Hematopoietic multipotent progenitor cell (in vitro differentiated cells): ENCODE measurements at places on chromosomes 12 and 14.

DNA sequence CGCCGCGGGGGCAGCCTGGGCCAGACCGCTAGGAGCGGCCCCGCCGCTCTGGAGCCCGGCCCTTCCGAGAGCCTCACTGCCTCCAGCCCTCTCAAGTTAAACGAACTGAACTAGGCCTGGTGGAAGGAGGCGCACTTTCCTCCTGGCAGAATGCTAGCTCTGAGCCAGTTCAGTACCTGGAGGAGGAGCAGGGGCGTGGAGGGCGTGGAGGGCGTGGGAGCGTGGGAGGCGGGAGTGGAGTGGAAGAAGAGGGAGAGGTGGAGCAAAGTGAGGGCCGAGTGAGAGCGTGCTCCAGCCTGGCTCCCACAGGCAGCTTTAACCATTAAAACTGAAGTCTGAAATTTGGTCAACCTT lies 5.3 kb downstream of the LTB4R start:
- no peak for DNase-seq

DNA sequence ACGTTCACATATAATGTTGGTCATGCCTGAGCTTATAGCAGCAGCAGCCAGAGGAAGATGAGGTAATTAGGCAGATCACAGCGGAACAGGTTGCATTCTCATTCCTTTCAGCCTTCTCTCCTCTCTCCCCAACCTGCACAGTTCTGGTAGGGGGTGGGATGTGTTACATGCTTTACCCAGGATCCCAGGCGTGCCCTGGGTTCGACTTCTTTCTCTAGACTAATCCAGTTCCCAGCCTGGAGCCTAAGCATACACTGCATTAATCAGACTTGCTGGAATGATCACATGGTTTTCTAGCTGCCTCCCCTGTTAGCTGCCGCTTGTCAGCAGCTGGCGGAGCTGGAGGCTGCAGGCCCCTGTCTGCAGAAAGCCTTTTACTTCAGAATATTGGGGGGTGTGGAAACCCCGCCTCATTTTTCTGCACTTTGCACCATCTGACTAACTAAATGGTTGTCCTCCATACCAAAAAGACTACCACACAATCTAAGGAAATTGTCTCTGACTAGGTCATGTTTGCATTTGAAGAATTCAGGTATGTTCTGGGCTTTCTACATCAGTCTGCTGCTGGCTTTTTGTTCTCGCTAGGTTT lies 46.0 kb upstream of the EVL start:
- DNase-seq, result no peak

DNA sequence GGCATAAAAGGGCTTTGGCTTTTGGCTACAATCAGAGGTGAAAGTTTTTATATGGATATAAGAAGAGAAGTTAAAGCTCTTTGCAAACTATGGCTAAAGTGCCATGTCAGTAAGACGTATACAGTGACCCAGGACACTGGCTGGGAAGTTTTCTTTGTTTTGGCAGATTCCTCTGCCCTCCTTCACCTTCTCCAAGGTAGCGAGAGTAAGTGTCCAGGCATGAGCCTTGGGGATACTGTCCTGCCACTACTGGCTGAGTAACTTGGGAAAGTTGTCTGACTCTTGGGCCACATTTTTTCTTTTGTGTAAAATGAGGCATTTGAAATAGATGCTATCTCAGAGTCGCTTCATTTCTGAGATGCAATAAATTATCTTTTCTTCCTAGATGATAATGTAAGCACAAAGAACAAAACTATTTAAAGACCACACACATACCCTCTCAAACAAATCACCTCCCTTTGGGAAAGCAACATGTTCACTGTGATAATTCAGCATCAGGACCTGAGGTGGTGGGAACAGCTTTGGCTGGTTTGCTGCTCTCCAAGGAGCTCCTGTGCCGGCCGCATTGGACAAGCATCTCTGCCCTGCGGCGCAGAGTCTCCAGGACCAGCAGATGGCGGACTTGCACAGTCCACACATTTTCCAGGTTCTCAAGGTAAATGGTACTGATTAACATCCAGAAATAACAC lies 106.3 kb downstream of the PTCSC3 start:
- DNase-seq, result peak; percentile 44

DNA sequence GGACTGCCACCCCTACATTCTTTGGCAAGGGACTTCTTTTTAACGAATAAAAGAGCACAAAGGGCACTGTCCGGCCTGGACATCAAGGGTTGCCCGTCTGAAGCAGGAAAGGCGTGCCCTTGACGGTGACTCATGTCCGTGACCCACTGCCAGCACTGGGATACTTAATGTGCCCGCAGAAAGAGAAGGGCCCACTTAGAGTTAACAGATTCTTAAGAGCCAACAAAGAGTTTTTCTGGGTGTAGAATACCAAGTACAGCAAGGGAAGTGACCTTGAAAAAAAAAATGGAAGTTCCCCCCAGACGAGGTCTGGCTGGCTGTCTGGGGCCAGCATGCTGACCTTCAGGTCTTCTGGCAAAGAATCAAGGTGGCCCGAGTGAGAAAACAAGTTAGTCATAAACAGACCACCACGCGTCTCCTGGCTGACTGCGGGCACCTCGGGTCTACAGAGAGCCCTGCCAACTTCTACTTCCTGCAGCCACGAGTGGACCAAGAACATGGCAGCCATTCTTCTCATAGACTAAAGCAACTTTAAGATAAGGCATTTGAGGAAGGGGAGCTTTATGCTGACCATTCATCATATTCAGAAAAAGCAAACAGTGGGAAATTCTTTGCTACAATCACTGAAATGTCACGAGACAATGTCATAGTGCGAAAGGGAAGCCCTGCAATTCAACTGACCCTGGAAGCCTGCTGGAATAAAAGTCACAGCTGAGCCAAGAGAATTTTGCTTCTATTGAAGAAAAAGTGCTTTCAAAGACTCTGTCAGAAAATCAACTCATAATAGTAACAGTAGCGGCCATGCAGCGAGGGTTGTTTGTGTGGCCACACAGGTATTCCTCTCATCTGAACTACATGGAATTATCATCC lies 10.5 kb upstream of the SELPLG start:
- no peak for DNase-seq

GRCh38 chr12:64995816-64996215 lies 125.3 kb downstream of the WIF1 start:
- no peak for DNase-seq

DNA sequence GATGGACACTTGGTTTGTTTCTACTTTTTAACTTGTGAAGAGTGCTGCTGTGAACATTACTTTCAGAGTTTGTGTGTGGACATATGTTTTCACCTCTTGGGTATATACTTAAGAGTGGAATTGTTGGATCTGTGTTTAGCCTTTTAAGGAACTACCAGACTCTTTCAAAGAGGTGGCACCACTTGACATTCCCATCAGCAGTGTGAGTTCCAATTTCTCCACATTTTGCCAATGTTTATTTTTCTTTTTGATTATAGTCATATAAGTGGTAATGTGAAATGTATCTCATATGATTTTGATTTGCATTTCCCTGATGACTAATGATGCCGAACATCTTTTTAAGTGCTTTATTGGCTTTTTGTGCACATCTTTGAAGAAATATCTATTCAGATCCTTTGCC lies 44.8 kb downstream of the ARHGAP5 start:
- DNase-seq, result no peak

GRCh38 chr12:53974084-53975063 lies at the start of gene HOTAIR:
Gene HOTAIR (minus strand): TSS chr12:53974954.
- DNase-seq, result no peak

DNA sequence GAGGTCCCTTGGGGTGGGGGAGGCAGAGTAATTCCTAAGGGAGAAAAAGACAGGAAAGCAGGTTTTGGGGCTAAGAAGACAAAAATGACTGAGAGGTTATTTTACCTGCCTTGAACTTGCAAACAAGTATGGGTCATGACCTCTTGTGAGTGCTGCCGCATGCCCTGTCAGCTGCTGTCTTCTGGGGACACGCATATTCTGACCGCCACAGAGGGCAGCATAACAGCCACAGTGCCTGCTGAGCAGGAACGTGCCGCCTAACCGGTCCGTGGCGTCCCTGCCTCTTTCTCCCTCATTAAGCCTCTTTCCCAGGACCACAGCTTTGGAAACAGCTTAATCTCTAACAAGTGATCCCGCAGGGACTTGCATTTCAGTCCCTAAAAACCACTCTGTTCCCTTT lies 51.3 kb upstream of the KCNA1 start:
- DNase-seq, result no peak

- DNase-seq, result no peak
Observed at GRCh38 chr12:99686142-99686541, 38.6 kb downstream of the GARIN6 start.

- peak; percentile 57 for DNase-seq
Observed at GRCh38 chr12:30753233-30753632, 1.5 kb downstream of the CAPRIN2 start.

DNA sequence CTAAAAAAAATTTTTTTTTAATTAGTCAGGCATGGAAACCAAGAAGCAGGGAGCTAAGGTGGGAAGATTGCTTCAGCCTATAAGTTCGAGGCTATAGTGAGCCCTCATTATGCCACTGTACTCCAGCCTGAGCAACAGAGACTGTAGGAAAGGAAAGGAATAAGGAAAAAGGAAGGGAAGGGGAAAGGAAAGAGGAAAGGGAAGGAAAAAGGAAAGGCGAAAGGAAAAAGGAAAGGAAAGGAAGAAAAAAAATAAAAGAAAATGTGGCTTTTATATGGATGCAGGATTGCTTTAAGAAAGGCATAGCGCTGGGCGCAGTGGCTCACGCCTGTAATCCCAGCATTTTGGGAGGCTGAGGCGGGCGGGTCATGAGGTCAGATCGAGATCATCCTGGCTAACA lies 70.4 kb downstream of the R3HDM2 start:
- no peak for DNase-seq

DNA sequence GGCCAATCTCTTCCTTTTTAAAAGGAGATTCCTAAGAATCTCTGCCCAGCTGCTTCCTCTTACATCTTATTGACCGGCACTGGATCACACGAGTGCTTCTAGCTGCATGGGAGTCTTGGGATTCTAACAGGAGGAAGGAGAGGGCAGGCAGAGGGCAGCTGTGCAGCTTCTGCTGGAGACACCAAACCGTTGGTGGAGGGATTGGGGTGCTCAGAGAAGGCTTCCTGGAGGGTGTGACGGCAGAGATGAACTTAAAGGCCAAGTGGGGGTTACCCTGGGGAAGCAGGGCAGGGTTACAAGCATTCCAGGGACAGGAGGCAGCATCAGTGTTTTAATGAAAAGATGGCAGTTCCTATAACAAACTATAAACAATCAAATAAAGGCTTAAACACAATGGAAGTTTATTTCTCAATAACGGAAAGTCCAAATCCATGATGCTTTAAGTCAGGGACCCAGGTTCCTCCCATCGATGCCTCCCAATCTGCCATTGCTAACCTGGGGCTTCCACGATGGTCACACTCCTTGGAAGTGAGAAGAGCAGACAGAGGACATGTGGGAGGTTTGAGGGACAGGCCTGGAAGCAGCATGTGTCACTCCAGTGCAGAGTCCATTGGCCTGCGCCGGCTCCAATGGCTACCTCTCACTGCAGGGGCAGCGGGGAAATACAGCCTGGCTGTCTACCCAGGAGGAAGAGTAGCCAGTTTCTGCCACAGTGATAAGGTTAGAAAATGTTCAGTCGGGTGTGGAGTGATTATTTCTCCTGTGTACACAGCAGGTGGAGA lies 53.1 kb upstream of the DDX11 start:
- DNase-seq, result no peak

GRCh38 chr12:50589650-50590435 lies 85.1 kb downstream of the DIP2B start:
- DNase-seq, result peak; percentile 19

DNA sequence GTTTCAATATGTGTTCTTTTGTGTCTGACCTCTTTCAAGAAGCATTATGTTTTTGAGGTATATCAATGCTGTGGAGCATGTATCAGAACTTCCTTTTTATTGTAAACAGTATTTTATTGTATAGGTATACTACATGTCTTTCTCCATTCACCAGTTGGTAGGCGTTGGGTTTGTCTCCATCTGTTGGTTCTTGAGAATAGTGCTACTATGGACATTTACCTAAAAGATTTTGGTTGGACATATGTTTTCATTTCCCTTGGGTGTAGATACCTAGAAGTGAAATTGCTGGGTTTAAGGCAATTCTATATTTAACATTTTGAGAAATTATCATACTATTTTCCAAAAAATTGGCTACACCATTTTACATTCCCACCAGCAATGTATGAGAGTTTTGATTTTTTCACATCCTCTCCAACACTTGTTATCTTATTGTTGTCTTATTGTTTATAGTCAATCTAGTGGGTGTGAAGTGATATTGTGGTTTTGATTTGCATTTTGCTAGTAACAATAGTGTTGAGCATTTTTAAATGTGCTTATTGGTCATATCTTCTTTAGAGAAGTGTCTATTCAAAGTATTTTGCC lies 409.2 kb downstream of the IPO8 start:
- peak; percentile 6 for DNase-seq

DNA sequence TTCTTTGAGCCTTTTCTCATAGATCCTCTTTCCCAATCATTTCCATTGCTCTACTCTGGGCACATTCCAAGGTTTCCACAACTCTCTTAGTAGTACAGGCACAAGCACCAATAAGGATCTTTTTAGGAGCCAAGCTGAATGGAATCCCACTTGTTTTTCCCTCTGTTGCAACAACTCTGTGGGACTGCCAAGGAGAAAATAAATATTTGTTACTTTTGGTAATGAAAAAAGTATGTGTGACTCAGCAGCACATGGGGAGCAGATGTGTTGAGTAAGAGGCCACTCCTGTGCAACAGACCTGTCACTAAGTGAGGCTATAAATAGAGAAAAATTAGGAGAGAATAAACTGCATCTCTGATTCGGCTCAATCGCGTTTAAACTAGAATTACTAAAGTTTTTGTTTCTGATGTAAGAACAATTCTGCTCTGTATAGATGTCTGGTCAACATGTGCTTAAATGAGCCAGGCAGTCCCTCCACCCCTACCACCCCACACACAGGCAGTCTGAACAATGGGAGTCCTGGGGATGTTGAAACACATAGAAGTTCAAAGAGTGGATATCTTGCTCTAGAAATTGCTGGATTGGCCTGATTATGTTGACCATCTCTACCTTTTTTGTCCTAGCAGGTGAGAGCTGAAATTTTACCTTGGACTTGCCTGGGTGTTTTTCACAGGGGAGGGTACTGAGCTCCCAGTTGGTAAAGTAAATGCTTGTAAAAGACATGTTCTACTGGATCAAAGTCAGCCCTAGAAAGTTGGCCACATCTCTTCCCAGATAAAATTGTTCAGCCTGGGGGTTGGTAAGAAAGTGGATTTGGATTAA lies 244.3 kb upstream of the NOVA1 start:
- DNase-seq, result no peak

DNA sequence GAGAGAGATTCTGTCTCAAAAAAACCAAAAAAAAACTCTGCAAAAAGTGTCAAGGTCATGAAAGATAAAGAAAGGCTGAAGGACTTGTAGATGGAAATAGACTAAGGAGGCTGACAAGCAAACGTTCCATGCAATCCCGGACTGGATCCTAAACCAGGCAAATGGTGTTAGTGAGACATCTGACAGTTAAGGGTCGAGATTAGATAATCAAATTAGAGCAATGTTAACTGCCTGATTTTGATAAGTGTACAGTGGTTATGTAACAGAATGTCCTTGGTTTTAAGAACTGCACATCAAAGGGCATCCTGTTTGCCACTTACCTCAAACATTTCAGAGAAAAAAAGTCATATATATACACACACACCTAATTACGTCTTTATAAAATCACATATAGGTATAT lies 3.5 kb upstream of the RAN start:
- no peak for DNase-seq

- DNase-seq, result no peak
Observed at GRCh38 chr14:31263485-31264133, 56.0 kb upstream of the HECTD1 start.

- no peak for DNase-seq
Observed at GRCh38 chr12:1572731-1573130, 21.6 kb downstream of the FBXL14 start.

GRCh38 chr14:92573761-92574498 lies 60.3 kb downstream of the RIN3 start:
- DNase-seq, result no peak
